ENCODE measurements at places on chromosomes 7 and 10. TPM values are rescaled to one million over a fixed set of nuclear protein-coding genes. Genes with fewer than 3 reads are reported as not detected.

CHST12 gene
- 79.4 TPM for total RNA-seq

LRRC17 gene
- 10.5 TPM for total RNA-seq

EBLN1 gene
- not detected for total RNA-seq

ALOX5 gene
- 23.1 TPM for total RNA-seq

MYH16 gene
- total RNA-seq: not detected

AKR1C8 gene
- not detected for total RNA-seq

ZC3HAV1 gene
- 25.0 TPM for total RNA-seq

CALML3 gene
- not detected for total RNA-seq

ETV1 gene
- total RNA-seq: 5.3 TPM

POLR1F gene
- total RNA-seq: 8.8 TPM

UTF1 gene
- not detected for total RNA-seq

EMX2 gene
- not detected for total RNA-seq

- DNase-seq: no peak
Observed at GRCh38 chr7:104156842-104157277, 51.0 kb downstream of the ORC5 start.

DNA sequence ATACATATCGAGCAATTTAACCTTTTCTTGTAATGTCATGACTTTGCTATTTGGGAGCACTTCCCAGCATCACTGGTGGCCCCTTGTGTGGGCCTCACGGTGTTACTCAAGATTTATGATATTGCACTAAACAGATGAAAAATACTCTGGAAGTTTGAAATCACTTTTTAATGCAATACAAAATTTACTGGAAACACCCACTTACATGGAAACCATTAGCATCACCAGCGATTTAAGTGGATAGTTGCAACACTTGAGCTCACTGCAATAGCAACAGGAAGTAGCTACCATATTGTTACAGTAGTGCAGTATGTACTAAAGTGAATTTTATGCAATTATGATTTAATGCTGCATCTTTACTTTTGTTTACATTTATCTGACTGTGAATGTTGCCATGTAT is 184.4 kb downstream of the MDFIC start:
- DNase-seq: no peak

DNA sequence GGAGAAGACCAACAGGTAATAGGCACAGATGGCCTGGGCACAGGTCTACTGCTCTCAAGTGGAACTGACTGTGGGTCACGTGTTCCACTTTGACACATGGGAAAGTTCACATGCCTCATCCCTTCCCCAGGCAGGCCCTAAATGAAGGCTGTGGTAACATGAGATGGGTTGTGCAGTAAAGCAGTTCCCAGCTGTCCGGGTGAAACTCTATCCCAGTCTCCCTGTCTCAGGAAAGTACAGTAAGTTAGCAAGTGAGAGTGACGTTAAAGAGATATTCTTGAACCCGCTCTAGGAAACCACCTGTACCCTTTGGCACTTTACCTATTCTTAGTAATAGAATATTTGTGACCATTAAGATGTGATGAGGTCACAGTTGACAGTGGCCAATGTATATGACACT is 343.7 kb upstream of the AOAH start:
- DNase-seq: no peak

- no peak for DNase-seq
Observed at GRCh38 chr10:94103801-94104221, 110.1 kb downstream of the PLCE1 start.

- DNase-seq: no peak
Observed at GRCh38 chr7:155053002-155053401, 17.1 kb upstream of the HTR5A start.

DNA sequence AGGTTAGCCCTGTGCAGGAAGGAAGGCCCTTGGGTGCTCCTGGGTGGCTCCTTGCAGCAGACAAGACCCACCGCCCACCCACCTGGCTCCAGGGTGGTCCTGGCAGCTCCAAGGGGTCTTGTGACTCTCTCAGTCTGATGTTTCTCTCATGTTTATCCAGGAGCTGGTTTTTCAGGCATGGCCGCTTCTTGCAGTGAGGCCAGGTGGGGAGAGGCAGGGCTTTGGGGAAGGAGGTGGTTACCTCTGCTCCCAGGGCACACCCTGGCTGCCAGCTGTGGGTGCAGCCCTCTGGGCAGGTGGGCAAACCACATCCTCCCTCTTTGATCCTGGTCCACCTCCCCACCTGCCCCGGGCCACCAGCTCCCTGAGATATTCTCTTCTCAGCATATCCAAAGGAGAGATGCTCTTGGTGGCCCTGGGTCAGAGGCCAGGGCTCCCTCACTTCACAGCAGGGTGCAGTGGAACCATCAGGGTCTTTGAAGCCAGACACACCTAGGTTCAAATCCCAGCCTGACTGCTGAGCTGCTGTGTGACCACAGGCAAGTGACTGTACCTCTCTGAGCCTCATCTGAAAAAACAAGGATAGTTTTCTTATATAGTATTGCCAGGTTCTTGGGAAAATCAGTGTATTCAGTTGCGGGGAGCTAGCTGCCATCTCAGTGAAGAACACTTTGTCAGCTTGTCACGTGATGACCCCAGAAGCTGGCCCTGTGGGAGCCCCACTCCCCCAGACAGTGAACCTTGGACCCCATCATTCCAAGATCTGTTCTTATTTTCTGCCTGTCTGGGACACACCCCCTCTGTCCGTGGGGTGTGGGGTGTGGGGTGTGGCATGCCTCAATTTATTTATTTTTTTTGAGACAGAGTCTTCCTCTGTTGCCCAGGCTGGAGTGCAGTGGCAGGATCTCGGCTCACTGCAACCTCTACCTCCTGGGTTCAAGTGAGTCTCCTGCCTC is 11.5 kb downstream of the GTF2IRD1 start:
- no peak for DNase-seq

GRCh38 chr10:133272964-133273420 is 3.7 kb downstream of the ADAM8 start:
- DNase-seq: no peak

DNA sequence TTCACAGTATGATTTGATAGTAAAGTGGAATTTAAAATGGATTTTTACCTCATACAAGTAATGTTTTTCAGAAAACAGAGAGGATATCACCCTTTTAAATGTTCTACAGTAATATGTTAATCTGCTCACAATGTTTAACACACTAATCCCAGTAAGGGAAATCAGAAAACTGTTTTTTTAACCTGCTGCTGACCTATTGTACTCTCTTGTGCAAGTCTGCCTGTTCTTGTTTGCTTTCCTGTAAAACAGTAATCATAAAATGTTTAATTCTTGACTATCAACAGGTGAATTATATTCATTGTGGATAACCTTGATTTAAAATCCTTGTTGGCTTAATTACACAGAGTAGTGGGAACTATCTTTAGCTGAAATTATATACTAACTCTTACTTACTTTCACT is 126.4 kb downstream of the GNAT3 start:
- no peak for DNase-seq

GRCh38 chr10:113493882-113494301 is 59.0 kb upstream of the HABP2 start:
- no peak for DNase-seq

DNA sequence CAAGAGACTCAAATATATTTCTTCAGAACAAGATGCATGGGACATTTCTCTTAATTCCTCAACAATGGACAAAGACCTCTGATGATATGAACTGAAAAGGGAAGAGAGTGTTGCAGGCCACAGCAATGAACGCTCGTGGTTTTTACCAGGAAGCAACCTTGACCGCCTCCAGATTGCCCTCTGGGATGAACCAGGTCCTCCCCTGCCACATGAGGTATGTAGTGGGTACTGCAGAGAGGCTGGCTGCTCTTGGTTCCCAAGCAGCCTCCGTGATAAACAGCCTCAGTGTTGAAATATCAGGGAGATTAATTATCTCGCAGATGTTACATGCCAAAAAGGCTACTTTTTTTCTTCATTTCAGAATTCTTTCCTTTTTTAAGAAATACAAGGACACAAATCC is 338.8 kb downstream of the ELMO1 start:
- DNase-seq: no peak

DNA sequence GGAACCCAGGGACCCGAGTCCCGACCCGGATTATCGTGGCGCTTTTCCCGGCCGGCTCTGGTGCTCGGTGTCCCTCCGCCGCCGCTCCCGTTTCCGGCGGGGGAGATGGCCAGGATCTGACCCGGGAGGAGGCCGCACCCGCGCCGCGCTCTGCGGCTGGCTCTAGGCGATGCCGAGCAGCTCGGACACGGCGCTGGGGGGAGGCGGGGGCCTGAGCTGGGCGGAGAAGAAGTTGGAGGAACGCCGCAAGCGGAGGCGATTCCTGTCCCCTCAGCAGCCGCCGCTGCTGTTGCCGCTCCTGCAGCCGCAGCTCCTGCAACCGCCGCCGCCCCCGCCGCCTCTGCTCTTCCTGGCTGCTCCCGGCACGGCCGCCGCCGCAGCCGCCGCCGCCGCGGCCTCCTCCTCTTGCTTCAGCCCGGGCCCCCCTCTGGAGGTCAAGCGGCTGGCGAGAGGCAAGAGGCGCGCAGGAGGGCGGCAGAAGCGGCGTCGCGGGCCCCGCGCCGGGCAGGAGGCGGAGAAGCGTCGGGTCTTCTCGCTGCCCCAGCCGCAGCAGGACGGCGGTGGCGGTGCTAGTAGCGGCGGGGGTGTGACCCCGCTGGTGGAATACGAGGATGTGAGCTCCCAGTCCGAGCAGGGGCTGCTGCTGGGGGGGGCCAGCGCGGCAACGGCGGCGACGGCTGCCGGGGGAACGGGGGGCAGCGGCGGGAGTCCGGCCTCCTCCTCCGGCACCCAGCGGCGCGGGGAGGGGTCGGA is 593 bp downstream of the CDK13 start:
- peak; percentile 66 for DNase-seq

DNA sequence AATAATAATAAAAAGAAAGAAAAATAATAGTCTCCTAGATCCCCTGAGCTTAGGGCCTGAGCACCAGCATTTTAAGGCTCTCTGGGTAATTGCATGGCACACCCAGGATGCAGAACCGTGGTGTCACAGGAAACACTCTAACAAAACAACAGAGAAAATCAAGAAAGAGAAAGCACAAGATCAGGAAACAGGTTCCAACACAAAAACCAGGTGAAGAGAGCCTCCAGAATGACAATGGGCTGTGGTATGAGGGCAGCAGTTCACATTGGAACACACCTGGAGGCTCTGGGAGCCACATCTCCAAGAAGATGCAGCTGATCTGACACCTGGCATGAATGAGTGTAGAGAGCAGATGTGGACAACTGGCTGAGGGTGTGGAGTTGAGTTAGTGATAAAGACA is 7.1 kb downstream of the MMRN2 start:
- DNase-seq: no peak

DNA sequence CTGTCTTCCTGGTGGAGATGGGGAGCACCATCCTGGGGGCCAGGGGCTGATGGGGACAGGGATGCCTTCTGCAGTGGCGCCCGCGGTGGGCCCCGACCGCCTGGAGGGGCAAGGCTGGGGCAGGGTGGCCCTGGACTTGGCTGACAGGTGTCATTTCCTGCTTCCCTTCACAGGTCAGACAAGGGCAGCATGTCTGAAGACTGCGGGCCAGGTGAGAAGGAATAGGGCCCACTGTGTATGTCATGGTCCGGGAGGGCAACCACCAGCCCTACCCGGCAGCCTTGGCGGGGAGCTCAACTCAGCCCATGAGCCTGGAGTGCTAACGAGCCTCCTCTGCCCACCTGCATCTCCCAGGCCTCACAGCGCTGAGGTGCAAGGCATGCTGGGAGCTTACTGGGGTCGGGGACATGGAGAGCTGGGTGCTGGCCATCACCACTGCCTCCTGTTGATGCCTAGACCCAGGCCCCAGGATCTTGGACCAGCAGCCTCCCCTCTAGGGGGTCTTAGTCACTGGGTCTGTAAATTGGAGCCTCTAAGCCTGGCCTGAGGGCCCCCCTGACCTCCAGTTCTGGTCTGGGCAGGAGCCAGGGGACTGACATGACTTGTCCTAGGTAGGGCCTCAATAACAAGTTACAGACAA is 28.0 kb upstream of the SRRM3 start:
- no peak for DNase-seq

DNA sequence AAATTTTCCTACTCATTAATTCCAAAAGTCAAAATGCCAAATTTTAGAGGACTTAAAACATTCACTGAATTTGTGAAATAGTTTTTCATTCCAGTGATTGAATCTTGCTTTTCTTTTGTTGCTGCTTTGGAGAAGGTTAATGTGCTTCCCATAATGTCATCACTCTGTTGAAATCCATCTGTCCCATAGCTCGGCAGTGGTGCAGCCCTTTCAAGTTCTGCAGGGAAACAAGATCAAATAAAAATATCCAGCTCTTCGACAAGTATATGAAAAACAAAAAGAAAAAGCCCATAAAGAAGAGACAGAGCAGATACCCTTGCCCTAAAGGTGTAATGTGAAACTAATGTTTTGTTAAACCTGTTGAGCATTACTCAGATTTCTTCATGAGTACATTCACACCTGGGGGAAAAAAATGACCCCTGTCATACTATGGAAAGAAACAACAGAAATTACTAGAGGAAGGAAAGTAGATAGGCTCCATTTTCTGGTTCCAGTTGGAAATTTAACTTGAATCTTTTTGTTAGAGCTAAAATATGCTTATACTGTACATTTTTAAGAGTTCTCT is 35.1 kb downstream of the AGR3 start:
- DNase-seq: no peak

DNA sequence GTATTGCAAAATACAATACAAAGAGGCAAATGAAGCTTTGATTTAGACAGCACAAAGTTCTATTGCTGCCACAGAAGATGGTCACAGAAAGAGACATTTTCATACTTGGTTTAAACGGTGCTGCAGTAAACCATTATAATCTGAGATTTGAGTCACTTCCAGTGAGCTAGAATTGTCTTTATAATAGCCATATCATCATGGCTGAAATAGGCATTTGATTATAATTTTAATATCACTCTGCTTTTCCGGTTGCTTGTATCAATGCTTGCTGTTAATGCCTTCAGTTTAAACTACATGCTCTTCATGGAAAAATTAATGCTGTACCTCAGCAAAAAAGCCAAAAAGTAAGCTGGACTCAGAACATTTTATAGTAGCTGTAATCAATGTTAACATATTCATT is 48.5 kb downstream of the CPEB3 start:
- no peak for DNase-seq

DNA sequence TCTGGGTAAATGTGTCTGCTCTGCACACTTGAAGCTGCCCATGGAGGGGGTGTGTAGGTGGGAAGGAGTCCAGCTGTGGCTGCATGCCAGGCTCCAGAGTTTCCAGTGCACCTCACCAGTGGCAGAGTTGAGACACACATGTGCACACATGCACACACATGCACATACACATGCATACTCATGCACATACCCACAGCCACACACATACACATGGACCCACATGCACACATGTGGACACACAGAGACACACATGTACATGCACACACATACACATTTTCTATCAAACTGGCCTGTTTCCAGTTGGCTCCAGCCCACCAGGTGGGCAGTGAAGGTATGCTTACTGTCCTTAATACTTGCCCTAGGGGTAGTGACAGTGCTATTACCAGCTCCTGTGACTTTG is 99.7 kb downstream of the RAMP3 start:
- DNase-seq: no peak

GRCh38 chr7:63024446-63024845 is 974.2 kb upstream of the ZNF722 start:
- no peak for DNase-seq

Data from ascending aorta (tissue), 2 donors.